Stimulated activated CD8-positive, alpha-beta memory T cell treated with anti-CD3 and anti-CD28 coated beads, Interleukin-15, amount 100 ng/mL, for 4 hours (primary cell): ENCODE measurements at places on chromosomes 16 and 17.

GRCh38 chr16:71627731-71628181 lies 1.8 kb downstream of the MARVELD3 start:
- no peak for DNase-seq

GRCh38 chr17:40461732-40462342 lies 18.6 kb downstream of the IGFBP4 start:
- no peak for DNase-seq

- DNase-seq, result no peak
Observed at GRCh38 chr17:27415120-27415795, 41.0 kb upstream of the KSR1 start.

- DNase-seq, result no peak
Observed at GRCh38 chr17:80944326-80944725, 47.3 kb upstream of the CHMP6 start.

- no peak for DNase-seq
Observed at GRCh38 chr17:29051731-29052130, 8.8 kb downstream of the PIPOX start.

DNA sequence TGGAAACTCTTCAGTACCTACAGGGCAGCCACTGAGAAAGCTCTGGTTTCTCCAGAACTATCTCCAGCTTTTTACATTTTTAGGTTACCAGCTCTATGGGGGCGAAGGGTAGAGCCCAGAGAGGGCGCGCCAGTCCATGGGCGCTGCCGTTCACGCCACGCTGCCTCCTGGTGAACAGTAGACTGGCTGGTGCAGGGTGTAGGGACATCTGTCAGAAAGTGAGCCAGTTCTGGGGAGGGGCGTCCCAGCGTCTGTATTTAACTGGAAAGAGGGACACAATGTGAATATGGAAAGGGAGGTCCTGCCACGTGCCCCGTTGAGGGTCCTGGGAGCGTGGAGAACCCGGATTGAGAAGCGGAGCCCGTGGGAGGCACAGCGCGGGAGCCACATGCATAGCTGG lies 16.4 kb upstream of the CLEC18A start:
- DNase-seq, result no peak

- no peak for DNase-seq
Observed at GRCh38 chr16:53502331-53503269, at the start of gene AKTIP. Gene AKTIP (minus strand): TSS chr16:53503209. CDS start chr16:53500259, 2,950 bp downstream.

DNA sequence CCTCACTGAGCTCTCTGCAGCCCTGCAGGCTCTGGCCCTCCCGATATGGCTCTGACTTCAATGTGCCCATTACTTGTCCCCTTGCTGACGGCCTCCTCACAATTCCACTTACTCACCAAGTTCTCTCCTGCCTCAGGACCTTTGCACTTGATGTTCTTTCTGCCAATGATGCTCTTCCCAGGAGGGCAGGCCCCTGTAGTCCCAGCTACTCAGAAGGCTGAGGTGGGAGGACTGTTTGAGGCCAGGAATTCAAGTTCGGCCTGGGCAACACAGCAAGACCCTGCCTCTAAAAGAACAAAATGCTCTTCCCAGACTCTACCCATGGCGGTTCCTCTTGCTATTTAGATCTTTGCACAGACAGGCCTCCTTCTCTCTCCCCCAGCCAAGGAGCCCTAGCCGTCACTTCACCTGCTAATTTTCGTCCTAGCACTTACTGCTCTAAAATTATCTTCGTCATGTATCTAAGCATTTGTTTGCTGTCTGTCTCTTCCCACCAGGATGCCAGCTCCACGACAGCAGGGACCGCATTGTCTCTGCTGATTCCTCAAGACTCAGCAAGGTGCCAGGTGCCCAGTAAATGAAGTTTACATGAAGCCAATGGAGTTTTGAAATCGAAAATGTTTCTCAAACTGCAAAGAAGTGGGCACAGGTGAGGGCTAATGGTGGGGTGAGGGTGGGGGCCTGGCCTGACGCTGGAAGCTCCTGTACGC lies 626 bp upstream of the RAI1 start:
- DNase-seq, result no peak

GRCh38 chr17:46773676-46774075 lies 44.8 kb downstream of the WNT3 start:
- DNase-seq, result no peak

- no peak for DNase-seq
Observed at GRCh38 chr16:21950782-21951521, 2.2 kb upstream of the UQCRC2 start.

GRCh38 chr17:2402544-2402943 lies 1.7 kb upstream of the MNT start:
- DNase-seq, result no peak

- DNase-seq, result no peak
Observed at GRCh38 chr17:288802-289356, 63.7 kb downstream of the RPH3AL start.

GRCh38 chr17:2435862-2436261 lies 35.0 kb upstream of the MNT start:
- DNase-seq, result no peak

- DNase-seq, result no peak
Observed at GRCh38 chr16:1509307-1510221, 16.4 kb downstream of the TELO2 start.

- DNase-seq, result no peak
Observed at GRCh38 chr16:17470908-17471718, at the start of gene XYLT1. Gene XYLT1 (minus strand): TSS chr16:17470960. CDS start chr16:17470796, 164 bp downstream.

DNA sequence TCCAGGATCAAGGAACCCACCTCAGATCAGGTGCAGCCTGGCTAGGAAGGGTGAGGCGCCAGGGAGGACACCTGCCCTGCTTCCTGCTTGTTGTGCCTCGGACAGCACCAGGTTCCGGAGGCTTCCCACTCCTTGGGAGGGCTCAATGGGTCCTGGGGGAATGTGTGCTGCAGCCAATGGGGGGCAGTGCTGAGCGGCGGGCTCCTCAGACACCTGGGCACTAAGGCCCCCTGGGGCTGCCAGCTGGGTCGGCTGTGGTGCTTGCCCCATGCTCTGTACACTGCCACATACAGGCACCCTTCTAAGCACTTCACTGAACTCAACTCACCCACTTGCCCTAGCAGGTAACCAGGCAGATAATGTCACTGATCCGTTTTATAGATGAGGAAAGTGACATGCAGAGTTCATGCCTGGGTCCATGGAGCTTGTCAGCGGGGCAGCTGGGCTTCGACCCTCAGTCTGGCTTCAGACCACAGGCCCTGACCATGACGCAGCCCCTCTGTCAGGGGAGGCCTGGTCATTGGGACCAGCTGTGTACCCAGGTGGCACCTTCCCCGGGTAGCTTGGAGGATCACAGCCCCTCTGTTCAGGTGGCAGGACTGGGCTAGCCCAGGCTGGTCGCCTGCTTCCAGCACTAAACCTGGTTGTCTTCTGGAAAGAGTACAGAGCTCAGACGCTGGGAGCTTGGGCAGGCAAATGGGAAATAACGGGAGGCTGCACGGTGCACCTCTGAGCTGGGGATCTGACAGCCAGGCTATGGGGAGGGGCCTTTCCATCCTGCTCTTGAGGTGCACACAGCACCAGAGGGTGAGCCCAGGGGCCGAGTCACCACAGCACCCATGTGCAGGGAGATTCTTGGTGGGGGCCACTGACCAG lies 8.2 kb downstream of the FN3K start:
- no peak for DNase-seq

DNA sequence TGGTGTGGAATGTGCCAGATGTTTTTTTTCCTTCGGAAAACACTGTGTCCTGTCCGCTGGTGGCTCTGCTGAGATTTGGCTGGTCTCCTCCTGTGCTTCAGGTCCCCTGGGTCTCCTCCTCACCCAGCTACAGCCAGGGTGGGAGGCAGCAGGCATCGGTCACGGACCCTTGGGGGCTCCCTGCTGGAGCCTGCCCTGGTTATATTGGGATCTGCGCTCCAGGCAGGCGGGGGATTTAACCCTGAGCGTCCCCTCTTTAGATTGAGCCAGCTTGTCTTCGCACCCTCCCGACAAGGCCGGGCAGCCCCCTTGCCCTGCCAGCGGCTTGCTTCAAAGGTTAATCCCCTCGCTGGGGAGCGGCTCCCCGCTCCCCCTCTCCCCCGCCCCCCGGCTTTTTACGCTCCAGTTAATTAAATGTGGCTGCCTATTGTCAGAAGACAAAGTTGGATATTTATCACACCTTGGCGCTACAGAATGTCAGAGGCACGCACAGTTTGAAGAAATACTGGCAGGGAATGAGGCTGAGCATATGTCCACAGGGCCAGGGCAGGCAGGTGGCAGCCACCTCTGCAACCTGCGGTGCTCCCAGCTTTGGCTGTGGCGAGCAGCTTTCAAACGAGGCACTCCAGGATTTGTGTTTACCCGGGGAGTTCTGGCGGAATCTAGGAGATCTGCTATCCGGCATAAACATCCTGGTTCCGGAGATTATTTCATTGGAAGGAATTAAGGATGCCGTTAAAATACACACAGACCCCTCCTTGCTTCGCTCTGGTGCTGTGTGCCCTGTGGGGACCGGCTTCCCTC lies 38.2 kb upstream of the GSE1 start:
- DNase-seq, result no peak

GRCh38 chr17:19384723-19385391 lies 2.1 kb downstream of the MFAP4 start:
- no peak for DNase-seq

- no peak for DNase-seq
Observed at GRCh38 chr17:4610656-4611055, 26.3 kb downstream of the SMTNL2 start.

- no peak for DNase-seq
Observed at GRCh38 chr17:73249700-73250099, 12.0 kb downstream of the CPSF4L start.

GRCh38 chr16:23682181-23682580 lies 3.5 kb downstream of the PLK1 start:
- DNase-seq, result no peak

DNA sequence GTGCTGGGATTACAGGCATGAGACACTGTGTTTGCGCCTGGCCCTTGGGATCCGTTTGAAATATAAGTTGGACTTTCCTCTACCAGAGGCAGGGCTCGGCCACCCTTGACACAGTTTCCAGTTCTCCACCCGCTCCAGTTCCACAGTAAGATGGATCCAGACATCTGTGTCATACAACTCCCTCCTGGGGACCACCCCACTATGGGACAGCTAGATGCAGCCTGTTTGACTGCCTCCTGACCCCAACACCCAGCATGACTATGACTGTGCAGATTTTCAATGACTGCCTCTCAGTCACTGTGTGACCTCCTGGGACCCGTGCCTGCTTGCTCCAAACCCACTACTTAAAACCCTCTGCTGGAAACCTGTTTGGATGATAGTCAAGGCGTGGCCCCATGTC lies 166.7 kb downstream of the IRF8 start:
- DNase-seq, result no peak

- DNase-seq, result no peak
Observed at GRCh38 chr16:78288888-78289287, 189.4 kb downstream of the WWOX start.

- no peak for DNase-seq
Observed at GRCh38 chr17:66755101-66755943, 79.6 kb upstream of the CACNG5 start.

- no peak for DNase-seq
Observed at GRCh38 chr16:68626557-68626956, 18.6 kb upstream of the CDH3 start.

- no peak for DNase-seq
Observed at GRCh38 chr17:52737071-52737470, 578.6 kb upstream of the CA10 start.

DNA sequence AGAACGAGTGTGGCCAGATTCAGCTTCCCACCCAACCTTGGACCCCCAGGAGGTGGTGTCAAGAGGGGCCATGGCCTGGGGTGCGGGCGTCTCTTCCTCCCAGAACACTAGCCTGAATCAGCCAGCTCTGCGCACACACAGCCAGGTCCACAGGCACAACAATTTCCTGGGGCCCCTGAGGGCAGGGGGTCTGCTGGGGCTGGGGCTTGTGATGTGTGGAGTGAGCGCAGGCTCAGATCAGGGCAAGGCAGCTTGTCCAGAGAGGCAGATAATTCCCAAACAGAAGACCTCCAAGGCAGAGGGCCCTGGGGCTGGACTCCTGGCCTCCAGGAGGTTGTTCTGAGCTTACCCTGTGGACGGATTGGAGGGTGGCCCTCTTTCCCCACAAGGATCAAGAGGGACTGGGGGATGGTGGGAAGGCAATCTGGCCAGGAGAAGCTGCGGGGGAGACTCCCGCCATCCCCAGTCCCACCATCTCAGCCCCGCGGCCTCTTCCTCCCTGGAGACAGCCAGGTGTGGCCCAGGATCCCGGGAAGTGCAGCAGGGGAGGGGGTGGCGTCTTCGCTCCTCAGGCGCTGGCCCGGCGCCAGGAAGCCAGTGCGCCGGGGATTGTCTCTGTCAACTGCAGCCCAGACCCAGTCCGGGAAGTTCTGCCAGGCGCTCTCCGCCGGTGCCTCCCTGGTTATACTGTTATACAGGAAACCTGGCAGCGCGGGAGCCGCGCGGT lies 52.0 kb upstream of the AMZ2 start:
- DNase-seq, result no peak

GRCh38 chr16:7303660-7304200 lies 28.9 kb upstream of the RBFOX1 start:
- DNase-seq, result no peak

DNA sequence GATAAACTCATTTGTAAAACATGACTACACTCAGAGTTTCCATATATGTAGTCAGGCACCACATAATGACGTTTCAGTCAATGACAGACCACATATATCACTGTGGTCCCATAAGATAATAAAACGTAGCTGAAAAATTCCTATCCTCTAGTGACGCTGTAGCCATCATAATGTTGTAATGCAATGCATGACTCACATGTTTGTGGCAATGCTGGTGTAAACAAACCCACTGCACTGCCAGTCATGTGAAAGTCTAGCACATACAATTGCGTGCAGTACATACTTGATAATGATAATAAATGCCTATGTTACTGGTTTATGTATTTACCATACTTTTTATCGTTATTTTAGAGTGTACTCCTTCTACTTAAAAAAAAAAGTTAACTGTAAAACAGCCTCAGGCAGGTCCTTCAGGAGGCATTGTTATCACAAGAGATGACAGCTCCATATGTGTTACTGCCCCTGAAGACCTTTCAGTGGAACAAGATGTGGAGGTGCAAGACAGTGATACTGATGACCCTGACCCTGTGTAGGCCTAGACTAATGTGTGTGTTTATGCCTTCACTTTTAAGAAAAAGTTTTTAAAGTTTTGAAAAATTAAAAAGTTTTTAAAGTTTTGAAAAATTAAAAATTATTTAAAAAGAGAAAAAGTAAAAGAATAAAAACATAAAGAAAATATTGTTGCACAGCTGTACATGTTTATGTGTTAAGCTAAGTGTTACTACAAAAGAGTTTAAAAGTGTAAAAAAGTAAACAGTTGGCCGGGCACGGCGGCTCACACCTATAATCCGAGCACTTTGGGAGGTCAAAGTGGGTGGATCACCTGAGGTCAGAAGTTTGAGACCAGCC lies 9.0 kb downstream of the STAT5B start:
- peak; percentile 41 for DNase-seq

GRCh38 chr17:49214676-49215360 lies 4.3 kb downstream of the ABI3 start:
- DNase-seq, result no peak

GRCh38 chr17:73713136-73713535 lies 68.9 kb upstream of the SDK2 start:
- DNase-seq, result no peak

- DNase-seq, result no peak
Observed at GRCh38 chr17:673200-673681, 41.4 kb downstream of the VPS53 start.
